ENCODE measurements at places on chromosomes 11 and 22.
A peak's percentile ranks its signal among the peaks of the same experiment; 100 is the strongest.

- DNase-seq: no peak
Observed at GRCh38 chr11:127182586-127183203, 182.1 kb upstream of the KIRREL3 start.

- DNase-seq: no peak
Observed at GRCh38 chr11:129696309-129696989, 119.2 kb upstream of the TMEM45B start.

DNA sequence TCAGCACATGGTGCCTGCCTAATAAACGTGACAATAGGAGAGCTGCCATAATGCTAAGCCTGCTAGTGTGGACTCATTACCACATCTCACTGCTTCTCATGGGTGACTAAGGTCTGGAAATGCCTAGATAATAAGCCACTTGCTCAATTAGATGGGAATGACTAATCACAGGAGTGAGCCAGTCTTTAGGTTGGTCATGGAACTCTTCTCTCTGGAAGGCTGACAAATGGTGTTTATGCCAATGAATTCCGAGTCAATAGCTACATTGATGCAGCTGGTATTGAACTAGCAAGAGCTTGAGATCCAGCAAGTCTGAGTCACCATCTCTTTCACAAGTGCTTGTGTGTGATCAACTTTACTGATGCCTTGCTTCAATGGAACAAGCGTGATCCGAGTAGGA lies 334.9 kb downstream of the OPCML start:
- no peak for DNase-seq

- no peak for DNase-seq
Observed at GRCh38 chr11:46680164-46680760, 20.2 kb downstream of the ARHGAP1 start.

- DNase-seq: peak; percentile 41
Observed at GRCh38 chr11:33375688-33376311, 118.6 kb downstream of the HIPK3 start.

GRCh38 chr22:20011123-20011992 lies 5.3 kb downstream of the ARVCF start:
- no peak for DNase-seq

GRCh38 chr11:96178049-96178886 lies 164.7 kb downstream of the MAML2 start:
- no peak for DNase-seq

DNA sequence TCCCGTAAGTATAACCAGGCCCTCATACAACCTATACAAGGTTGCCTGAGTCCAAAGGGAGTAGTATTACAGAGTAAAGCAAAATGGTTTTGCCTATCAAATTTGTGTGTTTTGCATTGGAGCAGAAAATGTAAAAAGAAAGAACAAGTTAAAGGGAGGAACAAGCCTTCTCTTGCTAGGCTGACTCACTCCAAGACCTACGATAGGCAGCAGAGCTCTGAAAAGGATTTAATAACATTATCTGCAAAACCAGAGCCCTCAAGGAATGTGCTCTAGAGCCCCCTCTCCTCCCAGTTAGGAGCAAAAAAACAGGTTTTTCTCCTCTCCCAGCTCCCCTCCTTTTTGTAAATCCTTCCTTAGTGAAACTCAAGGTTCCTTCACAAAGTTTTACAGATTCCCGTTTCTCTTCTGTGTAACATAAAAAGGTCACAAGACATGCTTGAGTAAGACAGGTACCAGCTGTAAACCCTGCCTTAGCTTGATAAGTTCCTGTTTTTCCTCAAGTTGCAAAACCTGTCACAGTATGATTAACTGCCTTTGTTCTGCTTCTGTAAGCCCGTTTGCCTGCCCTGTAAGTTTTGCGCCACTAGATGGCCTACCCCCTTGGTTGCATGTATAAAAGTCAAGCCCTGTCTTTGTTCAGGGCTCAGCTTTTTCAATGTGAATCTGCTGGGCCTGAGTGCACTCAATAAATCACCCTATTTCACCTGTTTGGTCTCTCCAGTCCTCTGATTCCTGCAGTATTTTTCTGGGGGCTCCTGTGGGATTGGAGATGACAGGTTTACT lies 498.2 kb downstream of the KCNA4 start:
- peak; percentile 54 for DNase-seq

Measured in DMS53 (cell line).